Putamen (tissue), 1 donor: ENCODE measurements at places on chromosomes 7 and 10.

- no peak for DNase-seq
Measured at GRCh38 chr7:16465469-16466361, at the start of gene SOSTDC1. Gene SOSTDC1, minus strand, starts transcription at chr7:16465738. Its CDS starts 70 bp downstream, at chr7:16465668.

GRCh38 chr7:16028103-16028502, 341.6 kb upstream of the MEOX2 start:
- no peak for DNase-seq

DNA sequence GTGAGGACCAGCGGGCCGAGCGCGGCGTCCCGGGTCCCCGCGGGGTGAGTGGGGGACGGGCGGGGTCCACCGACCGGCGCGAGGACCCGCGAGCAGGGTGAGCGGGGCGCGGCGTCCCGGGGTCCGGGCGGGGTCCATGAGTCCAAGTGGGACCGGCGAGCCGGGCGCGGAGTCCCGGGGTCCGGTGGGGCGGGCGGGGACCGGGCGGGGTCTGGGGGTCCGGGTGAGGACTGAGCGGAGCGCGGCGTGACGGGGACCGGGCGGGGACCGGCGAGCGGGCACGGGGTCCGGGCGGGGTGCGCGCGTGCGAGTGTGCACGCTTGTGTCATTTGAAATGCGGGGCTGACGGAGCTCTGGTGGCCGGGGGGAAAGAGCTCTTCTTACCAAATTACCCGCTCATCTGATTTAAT, 765 bp downstream of the CELF2 start:
- no peak for DNase-seq

DNA sequence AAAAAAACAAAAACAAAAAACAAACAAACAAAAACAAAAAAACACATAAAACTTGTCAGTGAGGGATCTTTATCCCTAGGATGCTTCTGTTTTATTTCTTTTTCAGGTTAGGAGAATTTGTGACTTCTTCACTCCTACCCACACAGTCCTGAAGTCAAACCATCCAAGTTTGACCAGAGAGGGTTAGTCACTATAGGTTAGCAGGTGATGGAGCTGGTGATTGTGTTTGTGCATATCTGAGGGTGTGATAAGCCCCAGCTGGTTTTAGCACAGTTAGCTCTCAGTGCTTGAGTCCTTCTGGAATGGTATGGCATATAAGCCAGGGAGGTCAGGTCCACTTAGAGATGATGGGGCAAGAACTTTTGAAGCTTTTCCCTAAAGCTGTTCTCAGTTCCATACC, 11.8 kb upstream of the IKZF1 start:
- DNase-seq, result no peak

- no peak for DNase-seq
Measured at GRCh38 chr10:31927565-31927883, 1.1 kb downstream of the ARHGAP12 start.
